ENCODE measurements at places on chromosomes 7 and 10.

- DNase-seq = peak; percentile 42
Observed at GRCh38 chr10:72088889-72089575, 681 bp upstream of the SPOCK2 start.

DNA sequence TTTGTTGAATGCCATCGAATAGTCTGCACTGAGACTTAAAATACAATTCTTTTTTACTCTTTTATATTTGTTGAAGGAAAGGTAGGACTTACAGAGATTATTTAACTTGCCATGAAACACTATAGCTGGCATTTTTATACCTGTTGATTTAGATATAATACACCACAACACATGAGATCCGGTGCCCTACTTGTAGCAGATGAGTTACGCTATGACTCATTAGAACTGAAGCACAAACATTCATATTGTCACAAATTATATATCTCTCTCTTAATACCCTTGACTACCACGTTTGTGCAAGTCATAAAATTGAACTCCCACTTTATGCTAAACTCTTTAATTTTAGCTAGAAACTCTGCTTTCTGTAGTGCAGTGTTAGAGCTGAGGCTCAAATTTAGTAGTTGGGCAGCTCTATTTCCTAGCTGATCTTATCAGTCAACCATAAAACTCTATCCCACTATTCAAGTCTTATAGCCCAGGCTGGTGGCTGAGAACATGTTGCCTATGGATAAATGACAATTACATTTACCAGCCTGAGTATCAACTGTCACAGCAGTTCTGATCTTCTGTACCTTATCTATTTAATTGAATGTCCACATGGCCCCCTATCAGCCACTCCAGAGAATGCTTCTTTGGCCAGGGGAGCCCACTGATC is 137.4 kb upstream of the SEMA3D start:
- no peak for DNase-seq

GRCh38 chr7:148772297-148773089 is 73.8 kb downstream of the CUL1 start:
- DNase-seq = no peak

DNA sequence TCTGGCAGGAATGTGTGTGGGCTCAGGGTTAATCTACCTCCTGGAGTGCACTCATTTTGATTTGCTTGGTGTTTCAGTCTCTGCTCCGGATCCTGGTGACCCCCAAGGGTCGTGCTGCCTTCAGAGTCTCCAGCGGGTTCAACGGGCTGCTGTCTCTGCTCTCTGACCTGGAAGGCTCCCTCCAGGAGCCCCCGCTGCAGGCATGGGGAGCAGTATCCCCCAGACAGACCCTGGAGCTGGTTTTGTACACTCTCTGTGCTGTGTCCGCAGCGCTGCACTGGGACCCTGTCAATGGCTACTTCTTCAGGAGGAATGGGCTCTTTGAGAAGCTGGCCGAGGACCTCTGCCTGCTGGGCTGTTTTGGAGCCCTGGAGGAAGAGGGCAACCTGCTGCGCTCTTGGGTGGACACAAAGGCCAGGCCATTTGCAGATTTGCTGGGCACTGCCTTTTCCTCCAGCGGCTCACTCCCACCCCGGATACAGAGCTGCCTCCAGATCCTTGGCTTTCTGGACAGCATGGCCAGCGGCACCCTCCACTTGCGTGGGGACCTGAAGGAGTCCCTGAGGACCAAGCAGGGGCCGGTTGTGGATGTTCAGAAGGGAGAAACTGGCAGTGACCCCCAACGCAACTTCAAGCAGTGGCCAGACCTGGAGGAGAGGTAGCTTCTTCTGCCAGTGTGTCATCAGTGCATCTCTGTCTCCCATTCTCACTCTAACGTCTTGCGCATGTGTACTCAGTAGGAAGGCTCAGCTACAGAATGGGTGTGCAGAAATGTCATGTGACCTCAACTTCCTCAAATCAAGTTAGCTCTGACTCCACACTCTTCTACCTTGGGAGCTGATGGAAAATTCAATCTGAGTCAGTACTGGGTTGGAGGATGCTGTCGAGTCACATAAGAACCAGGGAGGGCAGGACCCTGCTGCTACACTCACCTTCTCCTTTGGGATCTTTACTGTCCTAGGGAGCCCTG is 58.5 kb downstream of the WDFY4 start:
- DNase-seq = no peak

- DNase-seq = no peak
Observed at GRCh38 chr7:96388620-96389383, 66.9 kb upstream of the SLC25A13 start.

DNA sequence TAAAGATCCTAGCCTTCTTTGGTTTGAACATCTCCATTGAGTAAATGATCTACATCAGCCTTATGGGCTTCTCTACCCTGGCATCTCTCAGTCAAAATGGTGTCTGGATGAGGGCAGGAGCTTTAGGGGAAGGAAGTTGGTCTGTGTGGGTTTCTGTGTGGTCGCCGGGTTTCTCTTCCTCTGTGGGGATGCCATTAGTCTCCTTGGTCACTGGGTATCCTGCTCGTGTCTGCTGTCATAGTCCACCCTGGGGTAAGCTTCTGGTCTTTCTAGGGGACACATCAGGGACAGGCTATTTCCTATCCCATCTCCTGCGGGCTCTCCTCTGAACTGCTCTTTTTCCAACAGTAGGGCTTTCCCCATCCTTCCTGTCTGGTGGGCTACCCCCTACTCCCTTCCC is 150.3 kb upstream of the NPY start:
- no peak for DNase-seq

DNA sequence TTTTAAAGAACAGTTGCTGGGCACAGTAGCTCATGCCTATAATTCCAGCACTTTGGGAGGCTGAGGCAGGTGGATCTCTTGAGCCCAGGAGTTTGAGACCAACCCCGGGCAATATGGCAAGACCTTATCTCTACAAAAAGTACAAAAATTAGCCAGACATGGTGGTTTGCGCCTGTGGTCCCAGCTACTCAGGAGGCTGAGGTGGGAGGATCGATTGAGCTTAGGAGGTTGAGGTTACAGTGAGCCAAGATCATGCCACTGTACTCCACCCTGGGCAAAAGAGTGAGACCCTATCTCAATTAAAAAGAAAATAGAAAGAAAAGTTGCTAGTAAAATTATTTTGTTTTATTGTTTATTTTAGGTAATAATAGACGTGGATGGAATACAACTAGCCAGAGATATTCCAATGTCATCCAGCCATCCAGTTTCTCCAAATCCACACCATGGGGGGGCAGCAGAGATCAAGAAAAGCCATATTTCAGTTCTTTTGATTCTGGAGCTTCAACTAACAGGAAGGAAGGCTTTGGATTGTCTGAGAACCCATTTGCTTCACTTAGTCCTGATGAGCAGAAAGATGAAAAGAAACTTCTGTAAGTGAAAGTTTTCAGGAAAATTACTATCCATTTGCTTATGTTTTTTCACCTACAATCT is 3.0 kb downstream of the NUP42 start:
- DNase-seq = peak; percentile 10

GRCh38 chr7:73515178-73515577 is 6.9 kb downstream of the BAZ1B start:
- no peak for DNase-seq

DNA sequence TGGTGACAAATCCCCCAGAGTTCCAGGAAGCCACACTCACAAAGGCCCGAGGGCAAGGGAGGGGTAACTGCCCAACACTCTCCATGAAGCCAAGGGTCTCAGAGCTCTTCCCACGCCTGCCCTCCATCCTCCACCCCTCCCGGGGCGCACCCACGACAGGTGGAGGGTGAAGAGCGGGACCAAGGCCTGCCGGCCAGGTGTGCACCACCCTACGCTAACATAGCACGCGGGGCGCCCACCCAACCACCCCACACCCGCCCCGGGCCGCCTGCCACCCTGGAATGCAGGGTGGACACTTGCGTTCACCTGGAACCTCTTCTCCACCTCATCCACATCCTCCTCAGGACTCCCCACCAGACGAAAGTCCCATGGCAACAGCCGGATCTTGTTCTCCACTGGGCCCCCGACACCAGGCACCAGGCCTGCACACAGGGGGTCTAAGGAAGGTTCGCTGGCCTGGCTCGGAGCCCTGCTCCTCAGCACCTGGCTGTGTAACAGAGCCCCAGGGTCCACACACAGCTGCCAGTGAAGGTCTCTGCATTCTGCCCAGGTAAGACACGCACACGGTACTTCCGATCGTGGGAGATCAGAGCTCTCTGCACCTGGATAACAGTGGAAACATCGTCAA is 32.7 kb downstream of the MAD1L1 start:
- no peak for DNase-seq

- no peak for DNase-seq
Observed at GRCh38 chr7:21089653-21090052, 303.0 kb upstream of the SP8 start.

DNA sequence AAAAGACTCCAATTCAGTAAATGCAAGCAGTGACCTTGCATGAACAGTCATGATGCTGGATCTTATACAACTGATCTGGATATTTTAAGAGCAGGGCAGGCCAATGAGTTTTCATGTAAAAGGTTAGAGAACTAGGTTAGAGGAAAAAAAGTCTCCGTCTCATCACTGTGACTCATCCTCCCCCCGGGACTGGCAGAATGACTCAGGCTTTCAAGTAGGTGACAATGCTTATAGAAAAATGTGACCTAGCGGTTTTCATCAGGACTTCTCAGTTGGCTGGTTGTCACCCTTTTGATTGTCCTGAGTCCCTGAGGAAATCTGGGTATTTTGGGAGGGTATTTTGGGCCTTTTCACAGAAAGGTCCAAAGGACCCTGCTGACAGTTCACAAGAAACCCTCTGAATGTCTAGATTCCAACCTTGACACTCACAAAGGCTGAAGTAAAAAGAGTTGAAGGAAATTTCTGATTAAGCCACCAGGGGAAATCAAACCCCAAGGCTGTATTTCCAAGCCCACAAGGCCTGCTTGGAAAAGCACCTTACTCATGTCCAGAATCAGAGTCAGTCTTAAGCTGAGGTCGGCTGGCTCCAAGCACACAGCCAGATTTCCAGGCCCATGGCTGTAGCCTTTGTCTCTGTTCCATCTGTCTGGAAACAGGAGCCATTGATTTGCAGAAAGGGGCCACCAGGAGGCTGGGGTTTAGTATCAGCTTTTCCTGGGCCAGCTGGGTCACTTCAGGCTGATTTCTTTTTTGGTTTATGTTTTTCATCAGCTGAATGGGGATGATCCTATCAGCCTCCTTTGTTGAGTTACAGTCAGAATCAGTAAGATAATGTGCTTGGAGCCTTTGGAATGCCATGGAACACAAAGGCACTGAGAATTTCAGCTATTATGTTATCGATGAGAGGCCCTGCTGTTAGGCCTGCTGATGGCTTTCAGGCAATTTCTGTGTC is 226.4 kb upstream of the HABP2 start:
- no peak for DNase-seq

DNA sequence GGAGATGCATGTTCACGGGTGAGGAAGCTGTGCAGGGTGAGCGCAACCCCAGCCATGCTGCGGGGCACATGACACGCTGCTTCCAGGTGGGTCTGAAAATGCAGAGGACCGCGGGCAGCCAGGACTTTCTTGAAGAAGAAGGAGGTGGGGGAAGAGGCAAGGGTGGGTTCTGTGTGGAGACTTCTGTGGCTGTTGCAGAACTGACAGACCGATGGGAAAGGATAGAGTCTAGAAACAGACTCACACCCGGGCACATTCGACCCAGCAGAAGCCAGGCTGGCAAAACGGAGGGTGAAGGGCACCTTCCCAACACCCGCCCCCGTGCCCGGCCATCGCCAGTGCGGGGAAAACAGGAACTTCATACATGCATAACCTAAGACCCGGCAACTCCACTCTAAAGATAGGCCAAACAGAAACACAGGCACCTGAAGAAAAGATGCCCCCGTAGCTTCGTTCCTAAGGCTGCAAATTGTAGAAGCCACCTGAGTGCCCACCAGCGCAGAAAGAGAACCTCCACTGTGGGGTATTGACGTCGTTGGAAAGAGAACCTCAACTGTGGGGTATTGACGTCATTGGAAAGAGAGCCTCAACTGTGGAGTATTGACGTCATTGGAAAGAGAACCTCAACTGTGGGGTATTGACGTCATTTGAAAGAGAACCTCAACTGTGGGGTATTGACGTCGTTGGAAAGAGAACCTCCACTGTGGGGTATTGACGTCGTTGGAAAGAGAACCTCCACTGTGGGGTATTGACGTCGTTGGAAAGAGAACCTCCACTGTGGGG is 4.8 kb upstream of the KNDC1 start:
- DNase-seq = no peak

- DNase-seq = no peak
Observed at GRCh38 chr7:37826825-37827224, 21.6 kb upstream of the NME8 start.

- DNase-seq = peak; percentile 68
Observed at GRCh38 chr10:317271-317769, 182.1 kb downstream of the ZMYND11 start.

GRCh38 chr7:27188386-27189294 is 3.6 kb upstream of the HOXA11 start:
- no peak for DNase-seq

GRCh38 chr7:158468181-158468580 is 119.4 kb downstream of the PTPRN2 start:
- DNase-seq = no peak

- no peak for DNase-seq
Observed at GRCh38 chr10:127444155-127444554, 105.0 kb upstream of the NPS start.

GRCh38 chr7:11133436-11133959 is 159.8 kb downstream of the PHF14 start:
- no peak for DNase-seq

DNA sequence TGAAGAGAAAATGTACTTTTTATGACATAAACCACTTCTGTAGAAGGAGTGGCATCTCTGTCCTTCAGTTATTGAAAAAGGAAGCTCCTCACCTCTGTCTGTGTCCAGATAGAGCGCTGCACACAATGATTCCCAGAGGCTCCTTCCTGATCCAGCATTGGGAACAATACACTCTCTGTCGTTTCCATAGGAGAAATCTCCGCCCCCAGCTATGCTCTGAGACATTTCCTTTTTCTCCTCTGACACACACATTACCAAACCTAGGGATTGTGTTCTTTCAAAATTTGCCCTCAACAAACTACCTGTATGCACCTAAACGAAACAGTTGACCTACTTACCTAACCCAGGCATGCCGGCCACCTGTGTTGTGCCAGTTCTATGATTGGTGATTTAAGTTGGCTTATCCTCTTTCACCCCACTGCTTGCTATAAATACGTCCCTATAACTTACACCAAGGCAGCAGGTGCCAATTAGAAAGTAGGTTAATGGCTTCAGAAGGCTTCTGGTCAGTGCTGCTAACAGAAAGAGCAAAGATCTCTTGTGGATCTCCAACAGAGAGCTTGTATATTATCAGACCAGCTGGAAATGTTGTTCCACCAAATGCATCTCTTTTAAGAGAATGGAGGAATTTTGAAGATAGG is 140.1 kb upstream of the JCAD start:
- DNase-seq = no peak

DNA sequence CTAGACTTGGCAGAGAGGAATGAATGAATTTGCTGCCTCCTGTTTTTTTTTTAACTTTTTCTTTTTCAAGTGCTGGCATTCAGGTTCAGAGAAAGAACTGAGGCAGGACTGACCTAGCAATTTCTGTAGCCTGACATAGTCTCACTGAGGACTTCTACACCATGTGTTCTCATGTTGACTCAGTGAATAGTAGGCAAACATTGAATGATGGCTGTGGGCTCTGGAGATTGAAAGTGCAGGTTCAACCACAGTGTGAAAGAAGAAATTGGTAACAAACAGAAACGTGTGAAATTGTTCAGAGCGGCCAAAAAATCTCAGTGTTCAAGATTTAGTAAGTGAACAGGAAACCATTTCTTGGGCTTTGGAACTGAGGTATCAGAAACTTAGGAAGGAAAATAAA is 322.4 kb upstream of the GHITM start:
- DNase-seq = no peak

Measured in NCI-H1694 treated with DMSO at 0.1 percent for 48 hours (cell line).